Stimulated activated CD8-positive, alpha-beta memory T cell treated with anti-CD3 and anti-CD28 coated beads, Interleukin-4, amount 100 ng/mL, for 1 hour (primary cell): ENCODE measurements at places on chromosomes 2 and 18.

- no peak for DNase-seq
Measured at GRCh38 chr2:218017211-218018053, 14.6 kb upstream of the TNS1 start.

- DNase-seq: no peak
Measured at GRCh38 chr2:9310377-9310776, 103.8 kb downstream of the ASAP2 start.

GRCh38 chr2:191859681-191860080, 12.8 kb upstream of the CAVIN2 start:
- DNase-seq: no peak

DNA sequence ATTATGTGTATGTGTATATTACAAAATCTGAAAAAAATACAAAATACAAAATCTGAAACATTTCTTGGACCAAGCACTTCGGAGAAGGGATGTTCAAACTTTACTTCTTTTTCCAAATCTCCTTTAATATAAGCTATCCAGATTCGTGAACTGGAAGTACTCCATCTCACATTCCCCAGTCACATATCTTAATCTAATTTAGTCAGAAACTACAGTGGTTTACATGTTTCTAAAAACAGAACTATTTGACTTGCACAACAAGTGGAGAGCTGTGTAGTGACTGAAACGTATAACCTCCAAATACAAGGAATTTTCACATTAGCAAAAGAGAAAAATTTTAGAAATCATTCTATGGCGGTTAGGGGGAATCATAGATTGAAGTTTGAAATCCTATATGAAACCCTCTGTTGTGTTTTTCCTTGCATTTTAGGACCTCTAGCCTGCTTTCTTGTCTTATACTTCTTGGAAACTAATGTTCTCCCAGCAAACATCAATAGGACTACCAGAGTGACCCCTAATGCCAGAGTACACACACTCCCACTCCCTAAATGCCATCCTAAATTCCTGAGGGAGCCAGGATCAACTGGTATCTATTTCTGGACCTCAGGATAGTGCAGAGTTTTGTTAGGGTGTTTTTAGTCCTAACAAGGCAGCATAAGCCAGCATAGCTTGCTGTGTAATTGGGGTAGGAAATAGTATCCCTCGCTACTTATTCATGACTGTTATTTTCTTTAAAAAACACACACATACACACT, 30.2 kb upstream of the ROCK1 start:
- DNase-seq: no peak

DNA sequence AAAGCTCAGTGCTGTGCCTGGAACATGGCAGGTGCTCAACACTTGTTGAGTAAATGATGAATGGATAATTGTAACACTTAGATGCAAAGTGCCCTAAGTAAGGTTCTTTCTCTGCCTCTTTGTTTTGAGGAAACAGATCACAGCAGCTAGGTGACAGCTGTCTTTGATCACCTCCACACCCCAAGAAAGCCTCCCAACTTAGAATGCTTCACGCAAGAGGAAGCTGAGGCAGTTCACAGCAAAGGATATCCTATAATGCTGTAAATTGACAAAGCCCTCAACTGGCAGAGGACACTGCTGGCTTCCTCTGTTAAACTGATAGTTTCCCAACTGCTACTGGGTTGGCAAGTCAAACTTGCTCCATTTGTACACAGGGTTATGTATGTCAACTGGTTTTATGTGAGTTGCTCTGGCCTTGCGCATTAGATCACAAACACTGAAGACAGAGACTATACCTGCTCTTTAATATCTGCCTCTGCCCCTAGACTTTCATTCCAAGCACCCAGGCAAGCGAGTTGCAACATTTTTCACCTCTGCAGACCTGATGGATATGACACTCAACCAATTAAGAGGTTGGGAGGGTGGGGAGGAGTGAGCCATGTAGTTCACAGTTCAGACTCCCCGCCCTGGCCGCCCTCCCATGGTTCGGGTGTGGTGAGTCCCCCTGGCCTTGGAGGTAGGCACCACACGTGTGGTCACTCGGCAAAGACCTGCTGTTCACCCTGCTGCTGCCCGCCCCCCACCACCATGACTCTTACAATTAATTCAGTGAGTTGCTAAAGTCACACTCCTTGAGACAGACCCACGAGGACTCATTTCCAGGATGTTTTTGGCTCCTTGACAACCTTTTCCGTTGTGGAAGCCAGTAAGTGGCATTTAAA, 4.8 kb upstream of the MALL start:
- no peak for DNase-seq

DNA sequence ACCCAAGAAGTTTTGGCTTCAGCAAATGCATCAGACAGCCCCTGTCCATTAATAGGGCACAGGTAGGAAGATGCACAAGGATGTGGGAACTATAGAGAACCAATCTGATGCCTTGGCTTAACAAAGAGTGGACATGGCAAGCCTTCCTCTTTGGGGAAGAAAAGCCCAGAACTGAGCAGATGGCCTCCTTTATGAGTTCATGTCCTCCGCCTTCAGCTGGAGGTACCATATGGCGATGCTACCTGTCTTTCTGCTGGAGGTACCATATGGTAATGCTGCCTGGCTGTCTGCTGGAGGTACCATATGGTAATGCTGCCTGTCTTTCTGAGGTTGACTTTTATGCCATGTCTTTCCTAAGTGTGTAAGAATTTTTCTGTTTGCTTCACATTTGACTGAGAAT, 6.0 kb downstream of the RETREG2 start:
- DNase-seq: no peak

GRCh38 chr2:102788216-102788884, 26.5 kb downstream of the TMEM182 start:
- no peak for DNase-seq
